ENCODE measurements at places on chromosomes 7 and 10. TPM values are rescaled to one million over a fixed set of nuclear protein-coding genes. Genes with fewer than 3 reads are reported as not detected.
A peak's percentile ranks its signal among the peaks of the same experiment; 100 is the strongest.

The IL15RA gene
- total RNA-seq = 0.89 TPM

The JAKMIP3 gene
- 1.4 TPM for total RNA-seq

The TBX20 gene
- total RNA-seq = not detected

The BLNK gene
- total RNA-seq = 4.8 TPM

The MBL2 gene
- not detected for total RNA-seq

The PTN gene
- total RNA-seq = 1,663 TPM

The RELN gene
- 31.9 TPM for total RNA-seq

The RARRES2 gene
- 44.5 TPM for total RNA-seq

The NEURL1 gene
- 10.9 TPM for total RNA-seq

The HMX2 gene
- total RNA-seq = not detected

The CHCHD1 gene
- 39.5 TPM for total RNA-seq

The ASAH2 gene
- total RNA-seq = 6.1 TPM

GRCh38 chr10:131983780-131984179, 2.1 kb upstream of the BNIP3 start:
- DNase-seq = no peak

GRCh38 chr10:30974773-30975415, 56.8 kb downstream of the ZNF438 start:
- DNase-seq = no peak

DNA sequence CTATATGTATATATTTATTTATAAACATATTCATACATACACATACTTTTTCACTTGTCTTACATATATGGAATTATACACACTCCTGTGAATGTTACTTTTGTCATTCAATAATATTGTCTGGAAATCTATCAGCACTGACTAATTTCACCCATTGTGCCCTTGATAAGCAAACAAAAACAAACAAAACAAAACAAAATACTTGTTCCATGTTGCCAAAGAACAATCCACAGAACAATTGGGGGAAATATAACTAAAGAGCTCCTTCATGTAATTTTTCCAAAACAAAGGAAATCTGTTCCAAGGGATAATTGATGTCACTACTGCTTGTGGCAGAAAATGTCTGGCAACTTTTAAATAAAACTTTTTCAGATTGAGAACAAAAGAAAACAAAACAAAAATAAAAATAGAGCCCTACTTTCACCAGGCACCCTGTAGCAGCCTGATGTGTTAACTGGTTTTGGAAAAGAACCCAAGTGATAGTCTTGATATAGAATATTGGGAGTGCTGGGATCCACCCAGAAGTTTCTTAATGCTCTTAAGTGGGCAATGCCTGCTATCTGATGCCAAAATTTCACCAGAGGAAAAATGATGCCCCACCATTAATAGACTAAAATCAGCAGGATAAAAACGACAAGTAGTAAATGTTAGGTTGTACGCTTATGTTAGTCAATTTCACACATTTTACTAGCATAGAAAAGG, 34.0 kb upstream of the CCDC7 start:
- no peak for DNase-seq

DNA sequence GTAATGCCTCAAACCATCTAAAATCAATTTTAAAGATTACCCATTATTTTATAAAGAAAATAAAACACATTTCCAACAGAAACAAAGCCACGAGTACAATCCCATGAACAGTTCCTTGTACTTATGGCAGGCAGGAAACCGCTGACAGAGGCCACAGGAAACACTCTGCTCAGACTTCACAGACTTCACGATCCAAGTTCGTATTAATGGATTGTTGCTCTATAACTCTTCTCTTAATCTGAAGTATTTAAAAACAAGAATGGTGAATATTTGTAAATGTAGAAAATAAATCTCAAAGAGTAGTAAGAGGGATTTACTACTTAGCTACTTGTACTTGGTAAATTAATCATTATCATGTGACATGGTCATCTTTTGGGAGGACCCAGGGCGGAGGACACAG, 78.3 kb downstream of the SNX10 start:
- no peak for DNase-seq

GRCh38 chr7:154916381-154916780, 86.5 kb downstream of the PAXIP1 start:
- DNase-seq = no peak

DNA sequence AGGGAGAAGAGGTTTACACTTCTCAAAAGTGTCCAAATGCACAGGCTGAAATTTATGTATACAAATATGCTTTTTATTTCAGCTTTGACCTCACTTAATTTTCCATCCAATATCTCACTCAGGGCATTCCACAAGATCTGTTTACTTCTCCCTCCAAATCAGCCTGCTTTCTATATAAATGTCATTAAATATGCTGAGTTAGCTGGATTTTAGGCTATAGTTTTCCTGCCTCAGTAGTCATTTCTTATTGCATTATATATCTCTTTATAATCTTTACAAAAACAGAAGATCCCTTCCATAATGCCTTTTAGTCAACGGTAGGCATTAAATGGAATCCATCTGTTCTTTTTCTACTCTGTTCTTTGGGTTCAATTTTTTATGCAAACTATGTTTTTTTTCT, 71.7 kb upstream of the KCND2 start:
- DNase-seq = no peak

- DNase-seq = no peak
Observed at GRCh38 chr10:57694956-57695608, 572.6 kb downstream of the IPMK start.

DNA sequence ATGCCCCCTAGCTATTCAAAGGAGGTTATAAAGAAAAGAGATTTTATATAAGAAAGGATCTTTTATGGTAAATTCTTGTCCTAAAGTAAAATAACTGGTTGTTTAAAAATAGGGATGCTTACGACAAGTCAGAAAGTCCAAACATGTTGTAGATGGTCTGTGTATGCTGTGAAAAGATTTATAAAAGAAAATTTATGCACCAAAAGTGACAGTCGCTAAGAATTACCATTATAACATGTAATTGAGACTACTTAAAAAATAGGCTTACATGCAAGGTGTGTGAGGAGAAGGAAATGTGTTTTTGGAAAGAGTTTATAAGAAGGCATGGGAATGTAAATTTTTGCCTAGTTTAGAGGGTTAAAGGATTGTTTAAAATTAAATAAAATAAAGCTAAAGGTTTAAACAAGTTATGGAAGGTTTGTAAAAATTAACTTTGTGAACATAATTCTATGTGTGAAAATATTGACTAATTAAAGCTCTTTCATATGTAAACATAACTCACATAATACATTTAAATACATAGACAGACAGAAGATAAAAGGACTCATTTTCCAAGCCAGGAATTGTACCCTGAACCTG, 118.5 kb downstream of the LYZL1 start:
- no peak for DNase-seq

GRCh38 chr10:102001435-102002068, 54.4 kb downstream of the ARMH3 start:
- DNase-seq = no peak

- DNase-seq = no peak
Observed at GRCh38 chr7:20229646-20230500, 12.7 kb upstream of the MACC1 start.

GRCh38 chr7:21338728-21339164, 89.1 kb upstream of the SP4 start:
- no peak for DNase-seq

DNA sequence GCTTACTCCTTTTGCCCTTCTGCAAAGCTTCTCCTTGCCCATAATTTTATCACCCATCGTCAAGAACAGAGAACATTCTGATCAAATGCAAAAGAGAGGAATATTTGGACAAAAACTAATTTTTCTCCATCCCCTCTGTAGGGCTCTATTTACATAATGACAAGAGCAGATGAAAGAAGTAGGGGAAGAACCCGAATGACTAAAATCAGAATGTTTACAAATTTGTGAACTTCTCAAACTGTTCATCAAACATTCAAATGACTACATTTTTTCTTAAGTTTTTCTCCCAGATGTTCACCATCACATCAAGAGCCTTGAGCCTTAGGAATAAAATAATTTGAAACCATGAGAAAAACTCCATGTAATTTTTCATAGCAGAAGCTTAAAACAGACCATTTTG, 119.4 kb downstream of the DGKI start:
- DNase-seq = no peak

GRCh38 chr10:121438333-121438732, 159.9 kb downstream of the FGFR2 start:
- DNase-seq = no peak

DNA sequence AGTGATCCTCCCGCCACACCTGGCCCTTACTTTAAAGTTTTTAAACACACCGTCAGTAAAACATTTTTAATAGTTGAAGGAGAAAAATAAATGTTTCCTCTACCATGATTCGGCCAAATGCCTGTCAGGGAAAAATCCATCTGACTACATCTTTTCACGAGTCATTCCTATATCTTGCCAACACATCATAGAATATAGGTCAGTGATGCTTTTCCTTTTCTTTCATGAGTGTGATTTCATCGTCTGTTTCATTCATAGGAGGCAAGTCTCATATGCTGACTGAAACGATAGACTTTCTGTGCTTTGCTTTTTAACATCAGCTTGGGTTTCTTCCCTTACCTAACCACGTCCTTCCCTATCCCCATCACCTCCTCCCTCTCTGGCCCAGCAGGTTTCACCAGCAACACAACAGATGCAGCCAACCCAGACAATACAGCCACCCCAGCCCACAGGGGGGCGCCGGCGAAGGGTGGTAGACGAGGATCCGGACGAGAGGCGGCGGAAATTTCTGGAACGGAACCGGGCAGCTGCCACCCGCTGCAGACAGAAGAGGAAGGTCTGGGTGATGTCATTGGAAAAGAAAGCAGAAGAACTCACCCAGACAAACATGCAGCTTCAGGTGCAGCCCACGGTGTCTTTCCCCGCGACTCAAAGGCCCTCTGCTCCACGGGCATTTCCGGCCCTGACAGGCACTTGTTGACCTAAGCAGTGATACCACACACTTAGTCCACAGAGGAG, 149.2 kb downstream of the TRIL start:
- no peak for DNase-seq

DNA sequence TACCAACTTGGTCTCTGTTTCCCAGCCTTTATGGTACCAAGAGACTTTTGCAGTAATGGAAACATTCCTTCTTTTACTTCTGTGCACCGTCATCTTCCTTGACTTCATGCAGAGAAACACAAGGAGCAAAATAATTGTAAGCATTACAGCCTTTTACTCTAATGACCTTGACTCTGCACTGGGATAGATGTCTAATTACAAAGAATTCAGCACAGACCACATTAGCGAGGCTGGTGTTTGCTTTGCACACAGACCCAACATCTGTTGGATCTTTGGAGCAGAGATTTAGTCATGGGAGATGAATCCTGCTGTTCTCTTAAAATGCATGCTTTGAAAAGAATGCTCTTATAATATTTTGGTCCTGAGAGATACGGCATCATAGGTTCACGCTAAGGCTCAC, 261.6 kb downstream of the TWIST1 start:
- DNase-seq = no peak

- DNase-seq = no peak
Observed at GRCh38 chr7:157136372-157136771, 2.4 kb upstream of the UBE3C start.

- DNase-seq = peak; percentile 80
Observed at GRCh38 chr7:132577206-132578049, 1.2 kb upstream of the PLXNA4 start.

DNA sequence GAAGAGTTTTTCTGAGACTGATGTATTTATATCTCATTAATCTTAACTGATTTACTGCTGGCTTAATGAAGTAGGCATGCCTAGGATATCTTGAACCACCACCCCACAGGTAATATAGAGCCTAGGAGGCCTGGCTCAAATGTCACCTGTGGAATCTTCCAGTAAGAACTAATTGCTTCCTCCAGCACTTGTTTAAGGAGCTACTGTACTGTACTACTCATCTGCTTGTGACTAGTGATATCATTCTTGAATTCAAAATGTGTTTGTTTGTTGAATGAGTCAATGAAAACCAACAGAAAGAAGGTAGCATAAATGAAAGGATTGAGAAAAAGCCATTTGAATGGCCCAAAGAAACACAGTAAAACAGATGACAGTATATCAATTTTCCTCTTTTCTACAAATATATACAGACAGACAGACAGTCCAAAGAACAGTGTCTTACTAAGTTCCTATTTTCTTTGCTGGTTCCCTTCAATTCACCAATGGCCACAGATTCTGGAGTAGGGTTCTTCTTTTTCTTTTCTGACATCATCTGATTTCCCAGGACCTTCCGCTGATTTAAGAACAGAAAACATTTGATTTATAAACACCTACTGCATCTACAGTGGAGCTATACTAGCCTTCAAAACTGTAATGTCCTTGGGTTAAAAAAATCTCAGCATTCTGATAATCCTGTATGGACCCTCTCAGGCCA, 43.7 kb upstream of the SLIT1 start:
- no peak for DNase-seq

DNA sequence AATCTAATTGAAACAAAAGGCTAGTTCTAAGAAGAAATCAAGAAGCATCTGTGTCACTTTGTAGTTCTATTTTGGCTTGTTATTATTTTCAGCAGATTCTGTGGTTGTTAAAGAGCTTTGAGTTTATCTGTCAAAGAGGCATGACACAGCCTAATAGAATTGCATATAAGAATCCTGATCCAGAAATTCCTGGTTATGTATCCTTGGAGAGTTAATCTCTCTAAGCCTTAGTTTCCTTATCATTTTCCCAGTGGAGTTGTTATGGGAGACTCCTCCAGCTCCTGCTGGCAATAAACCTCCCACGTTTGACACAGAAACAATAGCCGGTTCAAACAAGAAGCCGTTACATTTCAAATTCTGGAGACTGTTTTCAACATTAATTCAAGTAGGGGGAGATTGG, 288.3 kb downstream of the SDHAF3 start:
- DNase-seq = peak; percentile 12

GRCh38 chr7:138063400-138063799, 12.9 kb upstream of the AKR1D1 start:
- no peak for DNase-seq

GRCh38 chr7:11612737-11613136, 219.3 kb downstream of the THSD7A start:
- DNase-seq = no peak

DNA sequence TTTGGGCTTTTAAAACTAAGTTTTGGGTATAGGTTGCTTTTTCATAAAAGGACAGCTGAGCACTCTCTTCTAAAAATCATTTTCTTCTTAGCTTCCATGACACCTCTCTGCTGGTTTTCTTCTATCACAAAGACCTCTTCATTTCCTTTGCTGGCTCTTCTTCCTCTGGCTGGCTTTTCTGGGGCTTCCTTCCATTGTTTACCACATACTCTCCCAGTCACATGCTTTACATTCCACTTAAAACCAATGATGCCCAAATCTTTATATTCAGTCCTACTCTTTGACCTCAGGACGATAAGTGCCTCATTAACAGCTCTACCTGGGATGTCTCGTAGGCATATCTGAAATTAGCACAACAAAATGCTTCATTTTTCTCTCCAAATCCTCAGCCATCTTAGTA, 26.8 kb downstream of the FAM133B start:
- no peak for DNase-seq

- DNase-seq = no peak
Observed at GRCh38 chr7:102453319-102453718, 11.3 kb downstream of the ALKBH4 start.

- DNase-seq = no peak
Observed at GRCh38 chr7:156155988-156156733, 343.9 kb upstream of the SHH start.
